HT1080 (cell line): ENCODE measurements at places on chromosomes 4 and X.

- peak; percentile 52 for DNase-seq
These were observed 68.3 kb upstream of the PGM2 start for GRCh38 chr4:37758226-37758625.

GRCh38 chrX:128634754-128635153 is 582.6 kb upstream of the ACTRT1 start:
- no peak for DNase-seq

DNA sequence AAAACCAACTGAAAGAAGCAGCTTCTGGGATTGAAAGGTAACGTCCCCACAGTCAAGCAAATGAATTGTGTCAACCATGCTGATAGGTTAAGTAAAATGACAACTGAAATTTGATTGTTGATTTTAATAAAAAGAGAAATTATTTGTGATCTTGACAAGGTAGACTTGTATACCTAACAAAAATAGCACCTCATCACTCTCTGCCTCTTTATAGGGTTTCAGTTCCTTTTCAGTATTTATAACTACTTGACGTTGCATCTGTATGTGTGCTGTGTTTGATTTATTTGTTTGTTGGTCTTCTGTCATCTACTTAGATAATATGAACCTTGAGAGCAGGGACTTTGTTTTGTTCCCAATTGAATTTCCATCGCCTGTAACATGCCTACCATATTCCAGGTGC is 7.9 kb upstream of the PPP3CA start:
- no peak for DNase-seq

DNA sequence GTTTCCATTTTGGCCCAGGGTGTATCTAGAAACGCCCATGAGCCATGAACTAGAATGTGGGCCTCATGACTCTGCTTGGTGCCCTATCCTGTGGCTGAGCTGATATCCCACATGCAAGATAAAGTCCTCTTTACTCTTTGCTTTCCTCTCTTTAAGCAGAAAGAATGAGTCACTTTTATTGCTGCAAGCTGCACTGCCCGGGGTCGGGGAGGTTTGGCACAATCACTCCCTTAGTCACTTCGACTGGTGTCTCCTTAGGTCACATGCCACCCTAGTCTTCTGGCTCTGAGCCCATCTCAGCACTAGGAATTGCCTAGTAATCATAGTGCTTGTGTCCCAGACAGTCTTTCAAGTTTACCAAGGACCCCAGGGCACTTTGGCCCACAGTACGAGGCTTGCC is 75.1 kb upstream of the CXorf66 start:
- peak; percentile 90 for DNase-seq

DNA sequence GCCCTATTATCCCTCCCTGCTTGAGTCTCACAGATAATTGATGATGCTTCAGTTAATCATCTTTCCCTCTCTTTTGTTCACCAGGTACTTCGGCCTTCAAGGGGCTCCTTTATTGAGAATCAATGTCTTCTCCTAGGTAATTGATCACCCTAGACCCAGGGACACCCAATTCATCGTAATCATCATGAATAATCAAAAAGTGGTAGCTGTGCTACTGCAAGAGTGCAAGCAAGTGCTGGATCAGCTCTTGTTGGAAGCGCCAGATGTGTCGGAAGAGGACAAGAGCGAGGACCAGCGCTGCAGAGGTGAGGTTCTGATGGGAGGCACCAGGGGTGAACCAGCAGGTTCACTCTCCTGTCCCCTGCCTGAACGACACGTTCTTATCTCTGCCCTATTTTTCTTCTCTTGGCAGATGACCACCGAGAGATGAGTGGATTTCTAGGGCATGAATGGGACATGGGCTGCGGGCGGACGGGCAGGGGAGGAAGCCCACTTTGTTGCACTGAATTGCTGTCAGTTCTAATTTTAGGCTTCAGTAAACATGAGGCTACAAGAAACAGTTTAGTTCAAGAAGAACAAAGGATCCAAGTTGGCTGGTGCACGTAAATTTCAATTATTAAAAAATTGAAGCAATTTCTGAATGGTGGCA is 80.5 kb downstream of the ALPK1 start:
- no peak for DNase-seq
